ENCODE measurements at places on chromosomes 16 and 17. TPM values are rescaled to one million over a fixed set of nuclear protein-coding genes. Genes with fewer than 3 reads are reported as not detected.

The KRTAP4-1 gene
- not detected for total RNA-seq

The TBC1D28 gene
- total RNA-seq = 0.16 TPM

The HID1 gene
- 101 TPM for total RNA-seq

DNA sequence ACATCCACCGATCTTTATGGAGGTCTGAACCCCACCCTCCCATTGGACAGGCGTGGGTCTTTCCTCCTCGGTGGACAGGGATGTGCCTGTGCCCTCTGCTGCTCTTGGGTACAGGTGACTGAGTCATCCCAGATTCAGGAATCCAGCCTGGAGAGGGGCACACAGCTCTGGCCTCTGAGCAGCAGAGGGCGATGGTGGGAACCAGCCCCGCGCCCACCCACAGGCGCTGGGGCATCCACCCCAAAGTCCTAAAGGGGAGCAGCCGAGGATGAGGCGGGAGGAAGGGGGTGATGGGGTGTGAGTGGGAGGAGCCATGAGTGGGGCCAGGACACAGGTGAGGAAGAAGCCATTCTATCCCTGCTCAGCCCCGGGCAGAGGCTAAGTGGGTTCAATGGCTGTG is 35.0 kb downstream of the ENGASE start:
- no peak for DNase-seq

DNA sequence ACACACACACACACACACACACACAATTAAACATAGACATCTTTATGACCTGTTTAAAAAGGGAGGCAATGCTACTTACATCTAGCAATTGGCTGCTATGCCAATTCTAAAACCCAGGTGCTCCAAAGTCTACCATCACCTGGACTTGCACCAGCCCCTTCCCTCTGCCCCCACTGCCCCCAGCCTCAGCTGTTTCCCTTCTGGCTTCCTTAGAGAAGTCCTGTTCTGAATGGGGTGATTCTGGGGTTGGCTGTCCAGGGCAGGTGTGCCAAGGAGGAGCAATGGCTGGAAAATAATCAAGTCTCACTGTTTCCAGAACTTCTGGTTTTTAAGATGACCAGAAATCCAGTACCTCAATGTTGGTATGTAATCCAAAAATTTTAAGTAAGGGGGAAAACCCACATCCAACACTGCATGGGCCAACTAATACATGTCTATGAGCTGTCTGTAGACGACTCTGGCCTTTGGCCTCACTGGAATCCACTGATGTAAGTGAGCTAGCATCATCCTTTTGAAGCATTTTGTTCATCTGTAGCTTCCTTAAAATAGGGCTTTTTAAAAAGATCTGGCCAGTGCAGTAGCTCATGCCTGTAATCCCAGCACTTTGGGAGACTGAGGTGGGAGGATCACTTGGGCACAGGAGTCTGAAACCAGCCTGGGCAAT is 2.1 kb downstream of the IFT20 start:
- no peak for DNase-seq

DNA sequence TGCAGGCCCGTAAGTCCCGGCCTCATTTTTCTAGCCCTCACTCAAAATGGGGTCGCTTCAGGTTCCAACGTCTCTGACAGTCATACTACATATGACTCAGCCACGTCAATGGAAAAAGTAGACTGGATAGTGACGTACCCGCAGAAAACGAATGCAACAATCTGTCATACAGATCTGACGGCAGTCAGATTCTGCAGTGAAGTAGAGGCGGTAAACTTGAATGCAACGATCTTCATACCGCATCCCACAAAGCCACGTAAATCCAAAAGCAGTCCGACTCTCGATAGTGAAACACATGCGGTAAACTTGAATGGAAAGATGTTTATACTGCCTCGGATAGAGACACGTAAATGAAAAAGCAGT is 38.4 kb upstream of the ARL4D start:
- no peak for DNase-seq

DNA sequence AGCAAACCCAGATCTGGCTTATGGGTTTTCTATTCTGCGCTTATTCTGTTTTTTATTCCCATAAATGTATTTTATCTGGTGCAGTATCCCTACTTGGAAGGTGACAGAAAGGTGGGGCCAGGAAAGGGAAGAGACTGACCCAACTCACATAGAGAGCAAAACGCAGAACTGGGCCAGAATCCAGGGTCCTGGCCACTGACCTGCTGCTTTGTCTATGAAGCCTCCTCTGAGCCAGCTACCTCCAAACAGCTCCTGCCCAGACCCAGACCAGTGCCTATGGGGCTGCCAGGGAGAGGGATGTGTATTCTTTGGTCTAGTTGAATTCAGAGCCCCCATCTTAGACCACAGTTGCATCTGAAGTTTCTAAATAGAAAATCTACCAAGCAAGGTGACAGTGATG is 36.4 kb upstream of the CES5A start:
- no peak for DNase-seq

GRCh38 chr16:54080524-54081008 is 206.0 kb downstream of the IRX3 start:
- DNase-seq = no peak

GRCh38 chr16:26762594-26762993 is 304.1 kb upstream of the C16orf82 start:
- no peak for DNase-seq

GRCh38 chr17:57257195-57257894 is 1.0 kb downstream of the MSI2 start:
- no peak for DNase-seq

- DNase-seq = no peak
These were observed 58.4 kb upstream of the MARCHF10 start for GRCh38 chr17:62866471-62866870.

All from progenitor cell of endocrine pancreas (in vitro differentiated cells).